ENCODE measurements at places on chromosomes 6 and 20.

- DNase-seq, result no peak
Observed at GRCh38 chr6:25343984-25344383, 64.8 kb downstream of the CARMIL1 start.

- DNase-seq, result no peak
Observed at GRCh38 chr6:7818257-7819214, 92.1 kb downstream of the TXNDC5 start.

DNA sequence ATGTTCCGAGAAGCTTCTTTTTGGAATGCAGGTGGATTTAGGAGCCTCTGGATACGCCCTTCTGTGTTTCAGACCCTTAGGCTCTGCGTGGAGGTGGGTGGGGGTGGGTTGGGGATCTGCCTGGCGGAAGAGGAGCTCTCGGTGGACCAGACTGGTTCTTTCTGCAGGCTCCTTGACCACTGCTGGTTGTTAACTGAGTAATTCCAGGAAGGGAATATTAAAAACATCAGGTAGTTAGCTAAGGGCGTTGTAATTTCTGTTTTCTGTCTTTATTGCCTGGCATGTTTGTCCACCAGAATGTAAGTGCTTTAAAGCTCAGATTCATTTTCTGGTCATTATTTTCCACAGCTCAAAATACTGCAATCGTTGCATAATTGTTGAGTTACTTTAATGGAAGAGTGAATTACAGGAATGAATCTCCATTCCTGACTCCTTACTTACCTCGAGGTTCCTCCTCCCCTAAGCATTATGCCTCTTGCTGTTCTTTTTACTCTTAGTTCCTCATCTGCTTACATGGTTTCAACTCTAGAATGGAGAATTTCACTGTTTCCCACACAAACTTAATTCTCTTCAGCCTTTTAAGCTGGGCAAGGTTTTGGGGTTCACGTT, 5.9 kb downstream of the CDYL start:
- no peak for DNase-seq

DNA sequence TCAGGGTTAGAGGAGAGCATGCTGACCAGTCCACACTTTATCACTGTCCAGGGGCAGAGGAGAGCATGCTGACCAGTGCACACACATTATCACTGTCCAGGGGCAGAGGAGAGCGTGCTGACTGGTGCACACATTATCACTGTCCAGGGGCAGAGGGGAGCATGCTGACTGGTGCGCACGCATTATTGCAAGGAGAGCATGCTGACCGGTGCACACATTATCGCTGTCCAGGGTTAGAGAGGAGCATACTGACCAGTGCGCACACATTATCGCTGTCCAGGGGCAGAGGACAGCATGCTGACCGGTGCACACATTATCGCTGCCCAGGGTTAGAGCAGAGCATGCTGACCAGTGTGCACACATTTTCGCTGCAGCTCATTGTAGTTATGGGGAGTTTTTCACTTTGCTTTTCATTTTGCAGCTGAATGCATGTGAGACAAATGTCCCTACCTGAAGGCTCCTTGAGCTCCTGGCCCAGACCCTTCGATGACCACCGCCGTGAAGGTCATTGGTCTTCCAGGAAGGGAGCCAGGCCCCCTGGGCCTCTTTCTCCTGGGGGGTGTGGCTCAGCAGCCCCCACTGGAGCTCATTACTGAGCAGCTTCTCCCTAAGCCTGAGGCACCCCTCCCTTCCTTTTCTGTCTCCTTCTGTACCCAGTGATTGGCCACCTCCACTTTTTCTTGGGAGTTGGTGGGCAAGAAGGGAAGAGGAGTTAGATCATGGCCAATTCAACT, 178.8 kb upstream of the AFDN start:
- no peak for DNase-seq

DNA sequence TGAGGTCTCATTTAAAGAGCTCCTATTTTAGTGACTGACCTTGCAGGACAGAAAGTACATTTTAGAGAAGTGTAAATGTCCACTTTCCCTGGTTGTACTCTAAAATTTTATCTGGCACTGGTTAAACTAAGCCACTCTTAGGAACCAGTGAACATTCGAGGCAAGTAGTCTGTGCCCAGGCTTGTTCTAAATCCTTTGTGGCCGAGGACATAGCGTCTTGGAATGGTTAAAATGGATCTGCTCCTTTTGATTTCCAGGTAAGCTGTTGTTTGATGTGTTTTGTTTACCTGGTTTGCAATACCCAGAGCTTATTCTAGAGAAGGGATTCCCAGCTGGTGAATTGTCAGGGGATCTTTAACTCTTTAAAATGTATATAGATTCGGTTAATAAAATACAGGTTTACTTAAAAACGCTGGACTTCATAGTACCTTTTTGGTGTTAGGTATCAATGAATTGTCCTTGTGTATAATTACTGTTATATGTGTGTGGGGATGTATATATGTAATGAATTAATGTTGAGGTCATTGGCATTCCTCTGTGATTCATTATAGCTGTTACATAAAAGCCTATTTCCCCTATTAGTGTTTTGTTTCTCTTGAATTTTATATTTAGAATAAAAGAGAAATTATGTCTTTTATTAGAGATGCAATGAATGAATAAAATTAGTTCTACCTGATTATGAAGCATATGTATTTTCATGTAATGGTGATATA, 15.8 kb downstream of the SNX9 start:
- DNase-seq, result no peak
